ENCODE measurements at places on chromosomes 16 and 17.

DNA sequence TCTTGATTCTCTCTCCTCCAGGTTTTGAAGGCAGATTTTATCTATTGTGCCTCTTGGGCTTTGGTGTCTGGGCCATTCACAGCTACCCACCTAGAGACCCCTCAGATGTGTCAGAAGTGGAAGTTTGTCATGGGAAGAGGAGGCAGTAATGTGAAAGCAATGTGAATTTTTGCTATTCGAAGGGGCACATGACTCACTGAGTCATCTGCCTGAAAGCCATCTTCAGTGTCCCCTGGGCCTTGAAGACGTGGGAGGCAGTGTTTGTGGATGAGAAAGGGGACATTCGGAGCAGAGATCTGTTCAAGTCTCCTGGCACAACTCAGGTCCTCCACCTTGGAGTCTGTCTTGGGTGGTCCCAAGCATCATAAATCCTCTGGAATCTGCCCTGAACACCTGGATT lies 530.2 kb downstream of the NPIPA7 start:
- no peak for DNase-seq

- peak; percentile 7 for DNase-seq
Observed at GRCh38 chr17:80997424-80998117, 5.9 kb downstream of the CHMP6 start.

GRCh38 chr17:1724869-1725641 lies 551 bp downstream of the WDR81 start:
- no peak for DNase-seq

DNA sequence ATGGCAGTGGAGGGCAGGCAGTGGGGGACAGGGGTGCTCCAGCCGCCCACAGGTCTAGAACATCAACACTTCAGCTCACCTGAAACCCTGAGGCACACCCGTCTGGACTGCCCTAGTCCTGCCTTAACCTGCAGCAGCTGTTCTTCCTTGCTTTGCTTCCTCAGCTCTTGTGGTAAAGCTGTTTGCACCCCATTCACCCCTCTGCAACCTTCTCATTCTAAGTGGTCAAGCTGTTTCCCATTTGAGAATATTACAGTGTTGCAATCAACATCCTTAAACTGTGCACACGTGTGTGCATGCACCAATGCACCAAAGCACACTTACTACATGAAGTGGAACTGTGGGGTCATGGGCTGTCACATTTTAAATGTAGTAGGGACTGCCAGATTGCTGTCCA lies 32.4 kb downstream of the SCNN1B start:
- DNase-seq, result no peak

DNA sequence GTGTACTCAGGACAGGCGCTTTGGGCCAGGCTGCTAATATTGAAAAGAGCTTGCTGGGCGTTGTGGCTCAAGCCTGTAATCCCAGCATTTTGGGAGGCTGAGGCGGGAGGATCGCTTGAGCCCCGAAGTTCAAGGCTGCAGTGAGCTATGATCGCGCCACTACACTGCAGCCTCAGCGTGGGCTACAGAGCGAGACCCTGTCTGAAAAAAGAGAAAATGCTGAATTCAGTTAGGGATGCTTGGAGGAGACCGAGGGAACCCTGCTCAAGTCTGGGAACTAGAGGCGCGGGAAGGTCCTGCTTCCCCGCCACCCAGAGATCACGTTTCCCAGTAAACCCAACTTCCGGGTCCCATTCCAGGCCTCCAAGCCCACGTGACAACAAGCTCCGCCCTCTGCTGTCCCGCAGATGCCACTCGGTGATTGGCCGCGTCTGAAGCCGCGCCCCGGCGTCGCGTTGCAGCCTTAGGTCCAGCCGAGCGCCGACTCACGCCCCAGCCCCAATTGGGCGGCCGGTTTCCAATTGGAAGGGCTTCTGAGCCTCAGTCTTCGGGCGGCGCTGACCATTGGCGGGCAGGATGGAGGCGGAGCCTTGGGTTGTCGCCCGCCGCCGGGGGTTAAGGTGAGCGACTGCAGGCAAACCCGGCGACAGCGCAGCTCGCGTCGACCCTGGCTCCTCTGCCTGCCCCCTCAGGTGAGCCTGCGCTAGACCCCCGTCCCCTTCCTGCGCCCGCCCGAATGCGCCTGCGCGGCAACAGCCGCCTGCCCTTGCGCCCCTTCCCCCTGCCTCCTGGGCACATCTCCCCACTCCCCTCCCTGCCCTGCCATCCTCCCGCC lies at the start of gene PHKG2:
Gene PHKG2 (plus strand): TSS at position 627 of the 835 bp plus-strand sequence. CDS start 396 bp downstream, outside the sequence.
- DNase-seq, result peak; percentile 99

DNA sequence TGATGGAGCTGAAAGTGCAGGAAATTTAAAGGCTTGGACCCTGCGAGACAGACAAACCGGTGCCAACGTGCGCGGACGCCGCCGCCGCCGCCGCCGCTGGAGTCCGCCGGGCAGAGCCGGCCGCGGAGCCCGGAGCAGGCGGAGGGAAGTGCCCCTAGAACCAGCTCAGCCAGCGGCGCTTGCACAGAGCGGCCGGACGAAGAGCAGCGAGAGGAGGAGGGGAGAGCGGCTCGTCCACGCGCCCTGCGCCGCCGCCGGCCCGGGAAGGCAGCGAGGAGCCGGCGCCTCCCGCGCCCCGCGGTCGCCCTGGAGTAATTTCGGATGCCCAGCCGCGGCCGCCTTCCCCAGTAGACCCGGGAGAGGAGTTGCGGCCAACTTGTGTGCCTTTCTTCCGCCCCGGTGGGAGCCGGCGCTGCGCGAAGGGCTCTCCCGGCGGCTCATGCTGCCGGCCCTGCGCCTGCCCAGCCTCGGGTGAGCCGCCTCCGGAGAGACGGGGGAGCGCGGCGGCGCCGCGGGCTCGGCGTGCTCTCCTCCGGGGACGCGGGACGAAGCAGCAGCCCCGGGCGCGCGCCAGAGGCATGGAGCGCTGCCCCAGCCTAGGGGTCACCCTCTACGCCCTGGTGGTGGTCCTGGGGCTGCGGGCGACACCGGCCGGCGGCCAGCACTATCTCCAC lies at the start of gene NOG:
Gene NOG (plus strand): TSS at position 54 of the 674 bp plus-strand sequence. CDS start 525 bp downstream, at position 579.
- DNase-seq, result peak; percentile 73

DNA sequence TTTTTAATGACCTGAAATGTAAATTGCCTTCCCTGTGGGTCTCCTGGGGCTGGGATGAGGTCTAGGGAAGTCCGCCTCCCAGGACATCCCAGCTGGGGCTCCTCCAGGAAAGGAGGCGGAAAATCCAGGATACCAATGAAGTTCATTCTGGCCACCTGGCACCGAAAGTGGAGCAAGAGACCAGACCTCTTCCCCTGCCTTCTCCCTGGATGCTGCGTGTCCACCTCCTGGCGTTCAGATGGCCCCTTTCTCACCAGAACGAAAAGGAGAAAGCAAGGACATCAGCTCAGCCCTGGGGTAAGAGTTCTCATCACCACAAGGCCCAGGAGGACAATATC lies 20.4 kb downstream of the RBFOX3 start:
- DNase-seq, result no peak

DNA sequence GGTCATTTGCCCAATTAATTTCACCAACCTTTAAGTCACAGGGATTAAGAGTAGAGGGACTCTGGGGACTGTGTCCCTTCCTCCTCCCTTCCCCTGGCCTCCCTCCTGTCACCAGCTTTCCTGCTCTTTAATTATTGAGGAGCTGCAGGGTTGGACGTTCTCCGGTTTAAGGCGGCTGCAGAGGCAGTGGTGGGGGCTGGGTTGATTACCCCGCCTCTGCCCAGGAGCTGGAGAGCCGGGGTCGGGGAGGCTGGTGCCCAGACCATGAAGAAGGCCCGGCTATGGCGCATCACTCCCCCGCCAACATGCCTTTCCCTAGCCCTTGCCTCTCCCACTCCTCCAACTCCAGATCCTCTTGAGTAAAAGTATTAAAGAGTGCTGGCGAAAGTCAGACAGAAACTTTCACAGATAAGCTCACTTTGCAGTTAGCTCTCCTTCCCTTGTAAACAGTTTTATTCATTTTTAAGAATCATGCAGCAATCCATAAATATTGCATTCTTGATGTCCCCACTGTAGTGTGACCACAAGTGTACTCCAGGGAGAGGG lies 1.1 kb upstream of the FOXJ1 start:
- DNase-seq, result no peak

GRCh38 chr17:79658811-79659207 lies 48.0 kb upstream of the RBFOX3 start:
- peak; percentile 20 for DNase-seq

- DNase-seq, result peak; percentile 35
Observed at GRCh38 chr17:76370261-76370993, 14.0 kb upstream of the SPHK1 start.

DNA sequence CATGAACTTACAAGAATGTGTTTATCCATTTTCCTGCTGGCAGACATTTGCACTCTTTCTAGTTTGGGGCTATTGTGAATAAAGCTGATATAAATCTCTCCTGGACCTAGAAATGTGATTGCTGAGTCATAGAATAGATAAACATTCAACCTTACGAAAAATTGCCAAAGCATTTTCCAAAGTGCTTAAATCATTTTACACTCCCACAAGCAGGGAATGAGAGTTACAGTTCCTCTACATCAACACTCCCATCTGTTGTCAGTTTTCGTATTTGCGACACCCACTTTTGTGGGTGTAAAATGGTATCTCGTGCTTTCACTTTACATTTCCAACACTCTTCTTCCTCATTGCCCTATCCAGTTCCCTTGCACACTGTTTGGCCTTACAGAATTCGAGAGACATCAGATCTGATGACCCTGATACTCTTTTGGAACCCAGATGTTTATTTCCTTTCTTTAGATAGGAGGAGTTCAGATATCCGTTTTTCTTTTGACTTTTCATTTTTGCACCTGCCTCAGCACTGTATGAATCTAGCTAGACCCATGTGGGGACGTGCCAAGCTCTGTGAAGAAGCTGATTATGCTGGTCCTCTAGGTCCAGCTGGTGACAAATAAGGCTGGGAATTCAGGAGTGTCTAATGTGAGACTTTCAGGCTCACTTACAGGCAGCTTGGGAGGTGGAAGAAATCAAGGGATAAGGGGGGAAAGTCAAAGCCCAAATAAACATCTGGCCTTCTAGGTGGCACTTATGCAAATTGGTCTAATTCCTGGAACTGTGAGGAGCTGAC lies 14.0 kb downstream of the SOX9 start:
- DNase-seq, result no peak

GRCh38 chr17:30950669-30951399 lies 20.0 kb upstream of the RNF135 start:
- no peak for DNase-seq

- DNase-seq, result no peak
Observed at GRCh38 chr16:66706506-66706880, 9.9 kb upstream of the CMTM4 start.

- DNase-seq, result no peak
Observed at GRCh38 chr17:62062944-62063343, 2.1 kb downstream of the MED13 start.

Data from activated CD4-positive, alpha-beta T cell treated with anti-CD3 and anti-CD28 coated beads for 36 hours (primary cell).